ENCODE measurements at places on chromosomes 4 and X. TPM values are rescaled to one million over a fixed set of nuclear protein-coding genes. Genes with fewer than 3 reads are reported as not detected.

Gene PDLIM5
- total RNA-seq = 183 TPM

Gene SOX3
- total RNA-seq = not detected

Gene HAND2
- total RNA-seq = 22.7 TPM

Gene ERAS
- total RNA-seq = not detected

Gene MAGEA8
- total RNA-seq = not detected

Gene KLHL15
- total RNA-seq = 10.9 TPM

Gene P2RY8
- not detected for total RNA-seq

Gene SFRP2
- total RNA-seq = 1.4 TPM

DNA sequence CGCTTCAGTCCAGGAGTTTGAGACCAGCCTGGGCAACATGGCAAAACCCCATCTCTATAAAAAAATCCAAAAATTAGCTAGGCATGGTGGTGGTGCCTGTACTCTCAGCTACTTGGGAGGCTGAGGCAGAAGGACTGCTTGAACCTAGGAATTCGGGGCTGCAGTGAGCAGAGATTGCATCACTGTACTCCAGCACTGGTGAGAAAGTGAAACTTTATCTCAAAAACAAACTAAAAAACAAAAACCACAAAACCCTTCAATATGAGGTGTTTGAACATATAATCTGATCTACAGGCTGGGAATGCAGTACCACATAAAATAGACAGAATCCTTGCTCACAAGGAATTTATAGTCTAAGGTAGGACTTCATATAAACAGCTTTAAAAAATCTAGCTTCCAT, 103.9 kb downstream of the PDS5A start:
- no peak for DNase-seq

GRCh38 chr4:1793940-1794808, 1.1 kb downstream of the FGFR3 start:
- no peak for DNase-seq

- DNase-seq = no peak
These were observed 141.9 kb downstream of the THOC2 start for GRCh38 chrX:123590842-123591486.

DNA sequence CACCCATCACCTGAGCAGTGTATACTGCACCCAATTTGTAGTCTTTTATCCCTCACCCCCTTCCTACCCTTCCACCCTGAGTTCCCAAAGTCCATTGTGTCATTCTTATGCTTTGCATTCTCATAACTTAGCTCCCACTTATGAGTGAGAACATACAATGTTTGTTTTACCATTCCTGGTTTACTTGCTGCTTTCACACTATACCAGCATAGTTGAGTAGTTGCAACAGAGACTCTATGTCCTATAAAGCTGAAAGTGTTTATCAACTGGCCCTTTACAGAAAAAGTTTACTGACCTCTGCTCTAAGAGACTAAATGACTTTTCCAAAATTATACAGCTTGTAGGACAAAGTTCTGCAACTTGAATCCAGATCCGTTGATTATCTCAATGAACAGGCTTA, 61.1 kb upstream of the BLTP1 start:
- DNase-seq = no peak

- no peak for DNase-seq
These were observed 120.2 kb upstream of the PJA1 start for GRCh38 chrX:69285401-69285877.

DNA sequence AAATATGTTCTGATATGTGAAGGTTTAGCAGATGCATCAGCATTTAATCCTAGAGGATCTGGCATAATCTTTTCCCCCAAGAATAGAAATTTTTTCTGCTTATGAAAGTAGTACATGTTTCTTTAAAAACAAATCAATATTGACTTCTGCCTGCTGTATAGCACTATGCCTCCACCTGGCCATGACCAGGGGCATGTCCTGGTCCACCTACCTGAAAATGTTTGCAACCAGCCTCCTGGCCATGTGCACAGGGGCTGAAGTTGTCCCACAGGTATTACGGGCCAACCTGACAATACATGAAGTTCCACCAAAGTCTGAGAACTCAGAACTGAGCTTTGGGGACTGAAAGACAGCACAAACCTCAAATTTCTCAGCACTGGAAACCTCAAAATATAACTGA, 10.0 kb downstream of the HPRT1 start:
- DNase-seq = no peak

GRCh38 chrX:124348885-124349453, 2.6 kb downstream of the SH2D1A start:
- no peak for DNase-seq

DNA sequence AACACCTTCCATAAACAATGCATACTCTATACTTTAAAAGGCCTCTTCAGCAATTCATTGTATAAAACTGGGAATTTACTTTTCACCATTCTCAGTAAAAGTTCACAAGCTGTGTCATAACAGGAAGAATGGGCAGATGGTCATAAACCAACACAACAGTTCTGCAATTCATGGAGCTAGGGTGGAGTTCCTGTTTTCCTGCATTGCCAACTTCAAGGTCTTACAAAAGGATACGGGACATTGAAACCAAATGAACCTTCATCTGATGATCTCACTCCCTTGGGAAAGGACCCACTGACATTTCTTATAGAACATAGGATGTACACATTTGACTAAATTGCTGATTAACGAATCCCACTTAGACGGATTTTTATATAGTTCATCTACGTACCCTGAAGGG, 4.1 kb downstream of the KDR start:
- DNase-seq = no peak

DNA sequence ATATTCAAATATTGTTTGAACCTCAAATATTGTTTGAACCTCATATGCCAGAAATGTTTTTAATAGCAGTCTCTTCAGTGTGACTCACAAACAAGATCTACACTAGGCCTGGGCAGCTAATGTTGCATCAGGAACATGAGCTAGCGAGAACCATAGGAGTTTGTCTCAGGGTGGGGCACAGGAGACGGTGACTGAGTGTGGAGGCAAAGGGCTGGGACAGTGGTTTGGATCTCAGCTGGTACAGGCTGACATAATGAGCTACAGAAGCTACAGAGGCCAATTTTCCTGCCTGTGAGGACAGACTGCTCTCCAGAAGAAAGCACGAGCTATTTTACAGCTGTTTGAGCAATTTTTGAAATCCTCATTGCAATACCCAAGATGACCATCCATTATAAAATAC, 224.7 kb downstream of the CENPC start:
- no peak for DNase-seq

DNA sequence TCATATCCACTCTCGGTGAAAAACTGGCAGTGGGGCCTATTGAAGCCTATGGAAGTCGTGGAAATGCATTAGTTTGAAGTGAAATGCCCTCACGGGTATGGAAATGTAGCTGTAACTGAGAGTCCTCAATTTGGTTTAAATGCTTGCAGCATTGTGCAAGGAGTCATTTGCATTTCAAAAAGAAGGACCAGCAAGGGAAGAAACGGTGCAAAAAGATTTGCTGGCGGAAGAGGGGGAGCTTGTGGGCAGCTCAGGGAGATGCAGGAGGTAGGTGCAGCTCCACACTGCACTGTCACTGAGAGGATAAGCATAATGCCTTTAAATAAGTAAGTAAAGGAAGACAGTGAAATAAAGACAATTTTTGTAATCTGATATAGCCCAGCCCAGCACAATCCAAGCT, 400.4 kb upstream of the DIPK2B start:
- no peak for DNase-seq

Data from A673 (cell line).